EL (cell line): ENCODE measurements at places on chromosomes 4 and X.

DNA sequence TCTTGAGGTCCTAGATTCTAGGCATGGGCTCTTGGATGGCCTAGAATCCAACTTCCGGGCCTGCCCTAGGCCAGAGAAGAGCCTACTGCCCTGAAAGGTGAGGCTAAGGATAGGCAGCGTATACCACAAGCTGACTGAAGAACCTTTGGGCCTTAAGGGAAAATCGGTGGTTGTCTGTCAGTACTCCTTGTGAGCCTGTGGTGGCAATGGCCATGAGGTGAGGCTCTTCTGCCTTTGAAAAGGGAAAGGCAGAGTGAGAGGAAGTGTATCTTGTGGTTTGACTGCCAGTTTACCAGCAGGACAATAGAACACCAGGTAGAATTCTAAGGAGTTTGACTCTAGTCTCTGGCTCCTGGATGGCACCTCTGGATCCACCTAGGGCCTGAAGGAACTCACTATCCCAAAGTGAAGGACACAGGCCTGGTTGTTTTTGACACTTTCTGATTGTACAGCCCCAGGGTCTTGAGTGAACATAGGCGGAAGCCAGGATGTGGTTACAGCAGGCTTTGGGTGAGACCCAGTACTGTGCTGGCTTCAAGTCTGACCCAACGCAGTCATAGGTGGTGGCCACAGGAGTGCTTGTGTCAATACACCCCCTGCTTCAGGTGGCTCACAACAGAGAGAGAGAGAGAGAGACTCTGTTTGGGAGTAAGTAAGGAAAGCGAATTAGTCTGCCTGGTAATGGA, 20.9 kb downstream of the ITIH6 start:
- DNase-seq = no peak

- DNase-seq = no peak
Observed at GRCh38 chrX:146054311-146054710, 236.7 kb downstream of the SLITRK2 start.

DNA sequence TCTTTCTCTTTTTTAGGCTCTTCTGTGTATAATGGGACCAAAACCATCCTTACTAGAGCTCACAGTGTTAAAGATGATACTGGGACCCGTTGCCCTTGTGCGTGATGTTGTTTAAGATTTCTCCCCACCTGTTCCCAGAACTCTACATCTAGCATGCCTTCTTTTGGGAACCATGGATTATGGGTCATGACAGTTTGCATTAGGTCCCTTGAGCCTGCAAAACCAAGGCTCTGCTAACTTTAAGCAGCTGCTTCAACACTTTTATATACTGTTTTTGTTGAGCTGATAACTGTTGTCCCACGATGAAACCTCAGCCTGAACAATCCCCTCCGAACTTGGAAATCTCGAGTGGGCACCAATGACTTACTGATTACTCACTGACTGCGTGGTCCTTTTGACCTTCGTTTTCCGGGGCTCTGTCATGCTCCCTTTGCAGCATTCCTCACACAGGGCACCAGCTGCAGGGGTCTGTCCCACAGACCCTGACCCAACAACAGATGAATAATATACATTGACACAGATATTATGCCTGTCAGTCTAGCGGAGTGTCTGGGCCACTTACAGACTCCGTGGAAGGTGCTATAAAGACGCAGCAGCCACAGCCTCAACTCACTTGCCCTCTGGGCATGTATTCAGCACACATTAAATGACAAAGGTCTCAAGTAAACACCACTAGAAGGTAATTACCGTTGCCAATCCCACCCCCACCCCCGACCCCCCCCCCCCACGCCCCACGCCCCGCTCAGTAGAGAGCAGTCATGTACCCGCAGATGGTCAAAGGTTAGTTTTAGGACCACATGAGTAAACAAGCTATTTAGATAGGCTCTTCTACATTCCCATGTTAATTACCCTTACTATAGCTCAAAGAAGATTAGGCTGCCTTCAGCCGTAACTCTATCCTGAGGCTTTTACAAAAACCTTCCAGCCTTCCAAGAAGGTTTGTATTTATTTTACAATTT, 162.0 kb upstream of the WDFY3 start:
- DNase-seq = no peak

DNA sequence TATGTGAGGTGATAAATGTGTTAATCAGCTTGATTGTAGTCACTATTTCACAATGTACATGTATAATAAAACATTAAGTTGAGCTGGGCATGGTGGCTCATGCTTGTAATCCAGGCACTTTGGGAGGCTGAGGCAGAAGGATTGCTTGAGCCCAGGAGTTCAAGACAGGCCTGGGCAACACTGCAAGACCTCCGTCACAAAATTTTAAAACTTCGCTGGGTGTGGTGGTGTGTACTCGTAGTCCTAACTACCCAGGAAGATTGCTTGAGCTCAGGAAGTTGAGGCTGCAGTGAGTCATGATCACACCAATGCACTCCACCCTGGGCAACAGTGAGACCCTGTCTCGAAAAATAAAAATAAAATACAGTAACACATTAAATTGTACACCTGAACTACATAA, 20.1 kb downstream of the LYAR start:
- DNase-seq = peak; percentile 6

DNA sequence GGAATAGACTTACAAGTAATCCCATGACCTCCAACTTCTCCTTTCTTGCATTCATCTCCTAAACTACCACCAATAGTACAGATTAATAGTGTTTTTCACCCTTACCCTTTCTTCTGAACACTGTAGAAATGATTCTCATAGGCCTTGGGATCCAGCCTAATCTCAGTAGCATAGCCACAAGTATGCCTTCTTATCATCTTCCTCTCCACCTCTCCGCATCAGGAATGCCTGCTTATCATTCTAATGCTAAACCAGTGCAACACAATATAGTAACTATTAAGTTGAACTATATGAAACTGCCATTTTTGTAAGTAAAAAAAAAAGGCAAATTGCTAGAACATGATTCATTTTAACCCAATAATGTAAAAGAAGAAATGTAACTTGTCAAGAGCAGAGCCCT, 79.5 kb upstream of the IL2 start:
- no peak for DNase-seq

GRCh38 chrX:22985958-22986357, 13.8 kb upstream of the DDX53 start:
- DNase-seq = no peak

GRCh38 chr4:183987987-183988392, 82.9 kb downstream of the STOX2 start:
- peak; percentile 78 for DNase-seq

DNA sequence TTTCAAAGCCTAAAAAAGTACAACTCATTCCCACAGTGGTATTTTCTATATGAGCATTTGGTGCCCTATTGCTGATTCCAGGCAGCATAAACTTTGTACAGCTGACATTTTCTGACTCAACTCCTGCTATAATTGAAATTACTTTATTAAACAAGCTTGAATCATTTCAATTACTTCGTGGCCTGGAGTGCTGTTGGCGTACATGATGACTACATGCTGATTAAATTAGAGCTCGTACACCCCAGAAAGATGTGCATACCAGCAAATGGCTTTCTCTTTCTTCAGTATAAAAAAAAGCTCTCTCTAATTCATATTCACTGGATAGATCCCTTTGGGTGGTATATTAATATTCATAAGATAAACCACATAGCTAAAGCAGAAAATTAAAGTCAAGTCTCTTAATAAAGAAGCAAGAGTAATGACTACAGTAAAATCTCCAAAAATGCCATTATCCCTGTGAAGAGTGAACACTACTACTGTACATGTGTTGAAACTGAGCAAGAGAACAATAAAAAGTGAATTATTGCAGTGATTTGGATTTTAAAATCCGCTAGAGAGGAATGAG, 245.0 kb upstream of the IGFBP7 start:
- peak; percentile 32 for DNase-seq

- DNase-seq = peak; percentile 26
Observed at GRCh38 chr4:140673729-140674128, 82.5 kb downstream of the TBC1D9 start.

- DNase-seq = no peak
Observed at GRCh38 chrX:14062524-14062923, 32.8 kb upstream of the GEMIN8 start.

- peak; percentile 83 for DNase-seq
Observed at GRCh38 chrX:103845165-103845653, 13.2 kb upstream of the RAB9B start.

DNA sequence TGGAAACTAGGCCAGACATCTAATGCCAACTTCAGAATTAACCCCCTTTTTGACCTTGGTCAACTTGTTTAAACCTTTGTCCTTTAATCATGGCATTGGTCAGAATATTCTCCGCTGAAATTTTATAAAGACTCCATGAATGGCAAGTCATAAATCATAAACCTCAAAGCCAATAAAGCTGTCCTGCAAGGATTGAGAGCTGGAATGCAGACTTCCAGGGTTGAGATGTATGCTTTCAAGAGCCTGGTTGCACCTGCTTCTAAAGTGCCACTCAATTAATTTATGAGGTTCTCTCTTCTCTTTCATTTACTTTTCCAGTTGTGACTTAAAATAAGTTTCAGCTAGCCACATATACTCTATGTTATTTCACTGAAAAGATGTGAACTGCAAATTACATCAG, 136.2 kb upstream of the HCCS start:
- DNase-seq = no peak

GRCh38 chr4:106898621-106899230, 137.4 kb downstream of the DKK2 start:
- DNase-seq = peak; percentile 57

DNA sequence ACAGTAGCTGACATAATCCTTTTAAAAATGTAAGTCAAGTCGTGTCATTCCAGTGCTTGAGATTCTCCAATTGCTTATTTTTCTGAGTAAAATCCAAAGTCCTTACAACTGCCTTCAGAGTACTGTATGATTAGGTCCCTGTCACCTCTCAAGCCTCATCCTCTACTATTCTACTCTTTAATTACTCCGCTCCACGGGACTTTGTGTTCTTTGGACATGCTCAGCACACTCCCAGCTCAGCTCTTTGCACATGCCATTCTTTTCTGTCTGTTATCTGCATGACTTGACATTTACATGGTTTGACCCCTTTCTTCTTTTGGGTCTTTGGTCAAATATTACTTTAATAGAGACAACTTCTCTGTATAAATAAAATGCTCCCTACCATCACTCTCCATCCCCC, 15.1 kb downstream of the FAM47E start:
- DNase-seq = no peak

DNA sequence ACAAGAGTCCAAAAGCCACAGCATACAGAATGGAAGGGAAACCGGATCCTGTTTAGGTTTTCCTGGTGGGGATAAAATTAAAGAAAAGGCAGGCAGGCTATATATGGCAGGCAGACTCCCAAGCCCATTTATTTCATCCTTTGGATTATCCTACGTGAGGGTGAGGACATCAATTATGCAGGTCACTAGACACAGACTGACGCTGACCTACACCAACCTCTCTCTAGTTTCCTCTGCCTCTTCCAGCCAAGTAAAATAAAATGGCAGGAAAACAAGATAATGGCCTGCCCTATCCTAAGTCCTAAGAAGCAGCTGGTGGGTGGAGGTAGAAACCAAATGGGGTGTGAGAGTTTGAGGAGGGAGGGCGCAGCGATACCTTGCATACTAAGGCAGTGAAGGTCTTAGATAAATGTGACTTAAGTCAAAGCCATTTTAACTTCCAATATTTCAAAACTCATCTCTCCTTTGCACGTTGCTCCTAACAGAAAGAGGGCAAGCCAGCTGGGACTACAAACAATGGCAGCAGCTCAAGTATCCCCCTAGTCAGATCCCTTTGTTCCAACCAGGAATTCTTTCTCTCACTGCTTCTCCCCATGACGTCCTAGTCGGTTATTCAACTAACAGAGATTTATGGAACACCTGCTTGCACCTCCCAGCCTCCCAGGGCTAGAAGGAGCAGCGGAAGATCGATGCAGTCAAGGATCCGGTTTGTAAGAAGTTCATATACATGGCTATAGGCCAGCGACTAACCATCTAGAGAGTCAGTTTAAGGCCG, 72.8 kb downstream of the IRF2 start:
- no peak for DNase-seq

- DNase-seq = peak; percentile 4
Observed at GRCh38 chrX:39815631-39816030, 282.1 kb downstream of the BCOR start.

DNA sequence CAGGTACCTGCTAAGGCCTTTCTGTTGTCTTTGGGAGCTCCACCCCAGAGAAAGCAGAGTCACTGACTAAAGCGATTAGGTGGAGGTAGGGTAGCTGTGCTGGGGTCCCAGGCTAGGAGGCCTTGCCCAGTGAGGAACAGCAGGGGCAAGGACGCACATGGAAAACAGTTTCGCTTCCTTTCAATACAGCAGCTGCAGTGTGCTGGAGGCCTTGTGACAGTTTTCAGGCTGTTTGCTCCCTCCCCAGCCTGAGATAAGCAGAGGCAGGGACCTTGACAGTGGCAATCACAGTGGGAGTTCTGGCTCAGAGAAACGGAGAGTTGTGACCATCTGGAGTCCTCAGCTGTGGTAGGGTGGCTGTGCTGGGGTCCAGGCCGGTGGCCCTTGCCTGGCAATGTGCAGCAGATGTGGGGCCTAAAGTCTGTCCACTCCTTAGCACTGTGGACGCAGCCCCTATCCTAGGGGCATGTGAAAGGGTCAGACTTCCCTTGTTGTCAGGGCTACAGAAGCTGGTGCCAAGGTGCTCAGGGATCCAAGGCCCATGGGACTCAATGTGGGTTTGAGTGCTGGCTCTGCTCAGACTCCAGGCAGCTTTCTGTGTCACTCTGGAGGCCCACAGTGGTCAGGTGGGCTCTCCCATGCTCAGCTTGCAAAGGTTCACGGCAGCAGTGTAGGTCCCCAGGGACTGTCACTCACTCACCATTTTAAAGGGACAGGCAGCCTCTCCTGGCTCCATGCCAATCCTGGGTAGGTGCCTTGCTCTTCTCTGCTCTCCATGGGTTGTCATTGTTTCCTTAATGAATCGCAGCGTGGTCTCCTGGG, 534.9 kb upstream of the FMR1 start:
- no peak for DNase-seq

GRCh38 chrX:87636533-87636932, 118.9 kb downstream of the KLHL4 start:
- no peak for DNase-seq

DNA sequence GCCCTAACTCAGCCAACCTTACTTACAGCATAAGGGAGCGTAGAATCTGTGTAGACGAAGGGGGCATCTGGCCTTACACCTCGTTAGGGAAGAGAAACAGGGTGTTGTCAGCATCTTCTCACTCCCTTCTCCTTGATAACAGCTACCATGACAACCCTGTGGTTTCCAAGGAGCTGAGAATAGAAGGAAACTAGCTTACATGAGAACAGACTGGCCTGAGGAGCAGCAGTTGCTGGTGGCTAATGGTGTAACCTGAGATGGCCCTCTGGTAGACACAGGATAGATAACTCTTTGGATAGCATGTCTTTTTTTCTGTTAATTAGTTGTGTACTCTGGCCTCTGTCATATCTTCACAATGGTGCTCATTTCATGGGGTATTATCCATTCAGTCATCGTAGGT, 14.6 kb downstream of the PLP1 start:
- DNase-seq = peak; percentile 7
